ENCODE measurements at places on chromosomes 7 and 10. TPM values are rescaled to one million over a fixed set of nuclear protein-coding genes. Genes with fewer than 3 reads are reported as not detected.

DNA sequence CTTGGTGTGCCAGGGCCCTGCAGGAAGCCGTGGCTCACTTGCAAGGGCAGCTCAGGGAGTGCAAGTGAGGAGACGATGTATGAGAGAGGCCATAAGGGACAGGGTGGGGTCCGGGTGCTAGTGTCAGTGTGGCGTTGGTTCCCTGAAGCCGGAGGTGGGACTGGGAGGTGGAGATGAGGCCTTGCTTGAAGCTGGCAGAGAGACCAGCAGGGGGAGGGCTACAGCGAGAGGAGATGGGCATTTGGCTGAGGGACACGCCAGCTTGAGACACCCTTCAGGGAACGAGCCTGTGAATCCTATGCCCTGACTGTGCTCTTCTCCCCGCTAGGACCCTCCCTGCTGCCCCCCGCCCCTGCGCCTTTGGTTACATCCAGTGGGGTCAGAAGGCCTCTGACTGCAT, 529.1 kb downstream of the TCERG1L start:
- peak; percentile 36 for DNase-seq
- H3K36me3 ChIP-seq, result no peaks in the 10 kb centered on the region
- H3K27me3 ChIP-seq, result no peaks in the 10 kb centered on the region

DNA sequence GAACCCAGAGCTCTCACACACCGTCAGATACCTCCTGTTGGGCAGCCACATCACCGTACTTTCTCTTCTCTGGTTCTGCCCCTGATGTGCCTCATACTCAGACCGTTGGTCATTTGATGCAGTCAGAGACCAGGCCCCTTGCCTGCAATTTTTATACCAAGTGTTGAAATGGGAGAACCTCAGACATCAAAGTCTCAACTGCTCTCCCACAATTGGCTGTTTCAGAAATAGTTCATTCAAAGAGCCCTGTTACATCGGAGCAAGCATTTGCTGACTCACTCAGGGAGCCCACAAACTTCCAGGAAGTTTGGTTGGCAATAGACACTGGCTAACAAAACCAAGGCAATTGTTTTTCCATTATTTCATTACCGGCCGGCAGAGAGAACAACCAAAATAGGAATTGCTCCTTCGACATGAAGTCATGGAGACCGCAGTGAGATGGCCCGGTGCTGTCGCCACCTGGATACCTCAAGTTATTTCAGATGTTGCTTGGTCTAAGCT, 33.5 kb upstream of the ADAM12 start:
- H3K4me1 ChIP-seq, result no peaks in the 10 kb centered on the region
- H3K4me3 ChIP-seq, result no peak overlapping the region
- no peaks in the 10 kb centered on the region for H3K27me3 ChIP-seq

DNA sequence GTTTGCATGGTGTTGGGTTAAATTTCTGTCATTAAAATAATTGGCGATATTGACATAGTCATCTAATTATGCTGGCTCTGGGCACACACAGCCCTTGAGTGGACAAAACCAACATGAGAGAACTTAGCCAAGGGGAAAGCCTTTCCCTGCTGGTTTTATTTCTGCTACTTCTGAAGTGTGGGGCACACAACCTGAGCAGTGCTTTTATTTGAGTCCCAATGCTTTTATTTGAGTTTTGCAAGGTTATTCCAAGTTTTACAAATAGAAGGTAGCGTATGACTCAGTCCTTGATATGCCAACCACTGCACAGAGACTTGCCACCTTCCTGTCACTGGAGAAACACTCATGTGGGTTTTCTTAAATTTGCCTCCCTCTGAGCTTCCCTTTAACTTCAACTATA, 145.7 kb downstream of the EGFR start:
- no peaks in the 10 kb centered on the region for H3K27me3 ChIP-seq
- no peak overlapping the region for H3K27ac ChIP-seq
- peaks cover 11% of the 10 kb centered on the region for H3K4me1 ChIP-seq
- DNase-seq, result no peak
- H3K4me3 ChIP-seq, result no peak overlapping the region

DNA sequence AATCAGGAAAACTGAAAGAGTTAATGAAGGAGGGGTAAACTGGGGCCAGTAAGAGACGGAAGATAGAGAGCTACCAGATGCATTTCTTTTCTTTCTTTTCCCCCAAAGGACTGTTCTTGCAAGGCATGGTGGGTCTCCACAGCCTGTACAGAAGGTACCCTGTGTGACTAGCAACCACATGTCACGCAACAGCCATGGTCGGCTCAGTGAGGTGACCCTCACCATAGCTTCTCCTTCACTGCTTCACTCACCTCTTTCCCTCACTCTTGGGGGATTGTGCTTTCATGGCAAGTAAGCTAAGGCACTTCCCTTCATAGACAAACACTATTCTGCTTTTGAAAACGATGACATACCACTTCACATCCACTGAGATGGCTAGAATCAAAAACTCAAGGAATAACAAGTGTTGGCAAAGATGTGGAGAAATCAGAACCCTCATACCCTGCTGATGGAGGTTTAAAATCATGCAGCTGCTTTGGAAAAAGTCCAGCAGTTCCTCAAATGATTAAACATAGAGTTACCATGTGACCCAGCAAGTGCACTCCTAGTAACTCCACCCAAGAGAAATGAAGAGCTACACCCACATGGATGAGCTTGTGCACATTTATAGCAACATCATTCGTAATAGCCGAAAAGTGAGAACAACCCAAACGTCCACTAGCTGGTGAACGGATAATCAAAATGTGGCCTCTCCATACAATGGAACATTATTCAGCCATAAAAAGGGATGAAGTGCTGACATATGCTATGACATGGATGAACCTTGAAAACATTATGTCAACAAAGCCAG, 3.8 kb upstream of the INSIG1 start:
- no peaks in the 10 kb centered on the region for H3K36me3 ChIP-seq
- no peak overlapping the region for H3K27ac ChIP-seq
- H3K27me3 ChIP-seq, result no peaks in the 10 kb centered on the region
- H3K4me3 ChIP-seq, result no peak overlapping the region
- no peak for DNase-seq

GRCh38 chr10:92590623-92591549, 2.0 kb upstream of the KIF11 start:
- peak overlapping the region; percentile 42 for H3K27ac ChIP-seq
- no peaks in the 10 kb centered on the region for H3K36me3 ChIP-seq
- DNase-seq, result peak; percentile 67
- H3K27me3 ChIP-seq, result no peaks in the 10 kb centered on the region
- peaks cover 29% of the 10 kb centered on the region for H3K4me1 ChIP-seq

DNA sequence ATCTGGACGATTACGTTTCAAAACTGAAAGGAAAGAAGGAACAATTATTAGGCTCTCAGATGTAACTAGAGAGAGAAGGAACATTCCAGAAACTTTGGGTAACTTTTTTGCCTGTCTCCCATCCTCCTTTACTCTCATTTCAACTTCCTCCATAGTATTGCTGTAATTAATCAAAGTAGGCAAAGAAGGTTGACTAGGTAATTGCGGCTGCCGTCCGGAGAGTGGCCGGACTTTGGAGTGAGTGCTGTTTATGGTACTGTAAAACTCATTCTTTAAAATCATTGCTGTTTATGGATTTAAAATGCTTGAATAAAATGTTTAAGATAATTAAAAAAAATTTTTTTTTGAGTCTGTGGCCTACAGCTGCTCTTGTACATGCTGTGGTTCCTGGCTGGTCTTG, 56.4 kb downstream of the RBM33 start:
- H3K4me1 ChIP-seq, result no peaks in the 10 kb centered on the region
- H3K27ac ChIP-seq, result no peak overlapping the region
- H3K4me3 ChIP-seq, result no peak overlapping the region

DNA sequence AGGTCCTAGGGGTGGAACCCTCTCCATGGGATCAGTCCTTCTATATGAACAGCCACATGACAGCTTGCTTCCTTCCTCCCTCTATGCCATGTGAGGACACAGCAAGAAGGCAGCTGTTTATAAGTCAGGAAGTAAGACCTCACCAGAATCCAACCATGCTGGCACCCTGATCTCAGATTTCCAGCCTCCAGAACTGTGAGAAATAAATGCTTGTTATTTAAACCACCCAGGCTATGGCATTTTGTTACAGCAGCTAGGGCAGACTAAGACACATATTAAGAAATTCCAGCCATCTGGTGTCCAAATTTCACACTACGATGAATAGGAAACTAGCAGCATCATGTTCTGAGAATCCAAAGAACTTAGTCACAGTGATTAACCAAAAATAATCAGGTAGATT, 140.1 kb downstream of the ZFAND4 start:
- no peaks in the 10 kb centered on the region for H3K36me3 ChIP-seq
- no peak overlapping the region for H3K4me3 ChIP-seq
- H3K27ac ChIP-seq, result no peak overlapping the region
- no peak for DNase-seq

GRCh38 chr10:35922876-35923600, 280.9 kb upstream of the FZD8 start:
- H3K4me1 ChIP-seq, result peaks cover 28% of the 10 kb centered on the region
- DNase-seq, result no peak
- H3K27me3 ChIP-seq, result no peaks in the 10 kb centered on the region
- H3K27ac ChIP-seq, result no peak overlapping the region
- no peak overlapping the region for H3K4me3 ChIP-seq

- no peak for DNase-seq
- H3K36me3 ChIP-seq, result no peaks in the 10 kb centered on the region
- no peak overlapping the region for H3K4me3 ChIP-seq
- H3K4me1 ChIP-seq, result peaks cover 16% of the 10 kb centered on the region
- no peak overlapping the region for H3K27ac ChIP-seq
Observed at GRCh38 chr10:99983280-99983988, 26.3 kb downstream of the DNMBP start.

Gene PTPRZ1
- 154 TPM for total RNA-seq

Gene ITIH5
- total RNA-seq, result 0.84 TPM

Gene PTER
- total RNA-seq, result 9.4 TPM

Gene FAM25C
- not detected for total RNA-seq
